Pancreas (tissue), 10 donors: ENCODE measurements at places on chromosomes 5 and 9.

- H3K27ac ChIP-seq, result no peak overlapping the region
- no peaks in the 10 kb centered on the region for H3K36me3 ChIP-seq
- no peak overlapping the region for H3K4me3 ChIP-seq
- no peaks in the 10 kb centered on the region for H3K27me3 ChIP-seq
- no peaks in the 10 kb centered on the region for H3K4me1 ChIP-seq
Measured at GRCh38 chr9:134564431-134565170, 77.0 kb upstream of the COL5A1 start.

DNA sequence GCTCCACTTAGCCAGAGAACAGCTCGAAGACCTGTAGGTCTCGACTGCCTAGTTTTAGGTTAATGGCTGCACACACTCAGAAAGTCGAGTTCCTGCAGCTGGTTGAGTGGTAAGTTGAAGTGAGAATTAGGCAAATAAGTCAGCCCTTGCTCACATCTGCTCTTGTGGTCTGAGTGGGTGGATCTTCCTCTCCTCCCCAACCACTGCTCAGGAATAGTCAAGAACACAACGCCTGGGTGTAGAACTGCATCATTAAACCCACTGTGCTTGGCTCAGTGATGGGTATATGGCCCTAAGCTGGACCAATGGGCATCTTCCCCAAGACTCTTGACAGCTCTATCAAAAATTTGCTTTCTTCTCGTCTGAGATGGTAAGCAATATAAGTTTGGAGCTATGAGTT, 20.9 kb upstream of the ADAM19 start:
- no peak overlapping the region for H3K4me3 ChIP-seq
- no peak for DNase-seq
- no peak overlapping the region for H3K27ac ChIP-seq
- H3K27me3 ChIP-seq, result no peaks in the 10 kb centered on the region
- H3K4me1 ChIP-seq, result no peaks in the 10 kb centered on the region

DNA sequence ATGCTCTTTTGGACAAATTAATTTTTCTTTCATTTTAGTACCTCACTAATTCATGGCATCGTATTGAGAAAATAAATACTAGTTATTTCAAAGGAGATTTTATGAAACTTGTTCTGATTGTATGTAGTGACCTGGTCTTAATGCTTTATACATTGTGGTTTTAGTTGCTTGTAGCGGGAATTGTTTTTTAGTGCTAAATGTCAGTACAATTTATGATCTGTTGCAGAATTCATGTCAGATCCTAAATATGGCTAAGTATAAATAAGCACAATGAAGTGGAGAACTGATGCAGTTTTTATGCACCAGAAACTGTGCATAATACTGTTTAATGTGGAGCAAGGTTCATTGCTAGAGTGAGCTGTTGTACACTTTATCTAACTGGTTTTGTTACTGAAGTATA, 308.8 kb downstream of the PJA2 start:
- H3K4me1 ChIP-seq, result no peaks in the 10 kb centered on the region
- no peak for DNase-seq
- no peaks in the 10 kb centered on the region for H3K36me3 ChIP-seq
- no peak overlapping the region for H3K27ac ChIP-seq

- peaks cover 16% of the 10 kb centered on the region for H3K4me1 ChIP-seq
- peak overlapping the region; percentile 75 for H3K27ac ChIP-seq
- H3K36me3 ChIP-seq, result no peaks in the 10 kb centered on the region
Measured at GRCh38 chr9:32424616-32425015, 40.2 kb downstream of the ACO1 start.

DNA sequence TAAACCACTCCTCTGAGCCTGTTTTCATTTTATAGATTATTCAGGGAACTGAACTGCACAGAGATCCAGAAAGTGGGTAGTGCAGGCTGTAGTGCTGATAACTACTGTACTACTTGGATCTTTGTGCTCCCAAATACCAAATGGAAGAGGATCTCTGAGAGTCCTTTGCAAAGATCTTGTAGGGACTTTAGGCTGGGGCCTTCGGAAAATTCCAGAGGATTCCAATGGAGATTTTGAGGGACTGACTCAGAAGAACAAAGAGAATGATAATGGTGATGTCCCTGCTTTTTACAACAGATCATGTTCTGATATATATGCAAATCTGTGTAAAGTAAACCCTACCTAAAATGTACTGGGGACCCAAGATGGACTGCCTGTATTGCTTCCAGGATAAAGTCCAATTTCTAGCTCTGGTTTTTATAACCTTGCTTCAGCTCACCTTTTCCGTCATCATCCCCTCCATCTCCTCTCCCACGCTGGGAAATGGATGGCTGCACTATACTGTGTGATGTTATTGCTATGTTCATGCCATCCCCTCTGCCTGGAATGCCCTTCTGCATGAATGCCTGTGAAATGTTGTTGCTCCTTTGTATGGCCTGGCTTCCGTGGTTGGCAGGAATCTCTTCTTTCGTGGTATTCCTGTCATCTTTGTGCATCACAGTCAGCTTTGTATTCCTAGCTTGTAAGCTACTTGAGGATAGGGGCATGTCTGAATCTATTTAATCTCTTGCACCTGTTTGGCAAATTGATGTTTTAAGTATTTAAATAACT, 9.7 kb upstream of the PSMD5 start:
- peaks cover 4% of the 10 kb centered on the region for H3K36me3 ChIP-seq
- no peak for DNase-seq
- H3K27me3 ChIP-seq, result no peaks in the 10 kb centered on the region
- H3K27ac ChIP-seq, result no peak overlapping the region
- no peak overlapping the region for H3K4me3 ChIP-seq

- no peaks in the 10 kb centered on the region for H3K36me3 ChIP-seq
- no peak overlapping the region for H3K4me3 ChIP-seq
- H3K4me1 ChIP-seq, result no peaks in the 10 kb centered on the region
- H3K27me3 ChIP-seq, result no peaks in the 10 kb centered on the region
- no peak overlapping the region for H3K27ac ChIP-seq
- DNase-seq, result no peak
Measured at GRCh38 chr9:135570456-135570855, 8.9 kb downstream of the PAEP start.

GRCh38 chr5:159449925-159450324, 119.6 kb upstream of the IL12B start:
- H3K36me3 ChIP-seq, result no peaks in the 10 kb centered on the region
- H3K27me3 ChIP-seq, result no peaks in the 10 kb centered on the region
- no peak overlapping the region for H3K27ac ChIP-seq
- no peak for DNase-seq
- no peak overlapping the region for H3K4me3 ChIP-seq

GRCh38 chr5:61332358-61332749, 296 bp downstream of the ZSWIM6 start:
- peak overlapping the region; percentile 92 for H3K4me3 ChIP-seq
- no peaks in the 10 kb centered on the region for H3K36me3 ChIP-seq
- peaks cover 15% of the 10 kb centered on the region for H3K4me1 ChIP-seq
- peak; percentile 49 for DNase-seq
- H3K27ac ChIP-seq, result peak overlapping the region; percentile 80

GRCh38 chr9:13674926-13675637, 395.6 kb upstream of the MPDZ start:
- H3K27me3 ChIP-seq, result no peaks in the 10 kb centered on the region
- no peak for DNase-seq
- H3K27ac ChIP-seq, result no peak overlapping the region
- no peaks in the 10 kb centered on the region for H3K36me3 ChIP-seq

GRCh38 chr5:113347572-113347971, 87.2 kb downstream of the TSSK1B start:
- H3K36me3 ChIP-seq, result no peaks in the 10 kb centered on the region
- no peak for DNase-seq
- no peak overlapping the region for H3K27ac ChIP-seq
- no peak overlapping the region for H3K4me3 ChIP-seq

DNA sequence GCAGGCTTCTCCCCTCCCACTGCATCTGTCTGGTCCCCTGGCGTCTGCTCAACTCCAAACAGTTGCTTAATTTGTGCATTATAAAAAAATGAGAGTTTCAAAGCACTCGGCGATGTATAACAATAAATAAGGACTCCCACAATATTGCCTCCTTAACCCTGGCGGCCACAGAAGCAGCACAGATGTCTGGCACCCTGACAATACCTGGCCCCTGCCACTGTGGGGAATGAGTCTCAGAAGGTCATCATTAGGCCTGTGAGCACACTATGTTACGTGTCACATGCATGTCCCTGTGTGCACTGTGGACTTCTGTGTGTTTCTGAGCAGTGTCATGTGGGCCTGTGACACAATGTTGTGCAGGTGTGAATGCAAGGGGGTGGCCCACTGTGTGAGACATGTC, 236.5 kb downstream of the PBX3 start:
- H3K27ac ChIP-seq, result no peak overlapping the region
- no peak for DNase-seq
- no peaks in the 10 kb centered on the region for H3K36me3 ChIP-seq
- no peak overlapping the region for H3K4me3 ChIP-seq
- no peaks in the 10 kb centered on the region for H3K27me3 ChIP-seq

DNA sequence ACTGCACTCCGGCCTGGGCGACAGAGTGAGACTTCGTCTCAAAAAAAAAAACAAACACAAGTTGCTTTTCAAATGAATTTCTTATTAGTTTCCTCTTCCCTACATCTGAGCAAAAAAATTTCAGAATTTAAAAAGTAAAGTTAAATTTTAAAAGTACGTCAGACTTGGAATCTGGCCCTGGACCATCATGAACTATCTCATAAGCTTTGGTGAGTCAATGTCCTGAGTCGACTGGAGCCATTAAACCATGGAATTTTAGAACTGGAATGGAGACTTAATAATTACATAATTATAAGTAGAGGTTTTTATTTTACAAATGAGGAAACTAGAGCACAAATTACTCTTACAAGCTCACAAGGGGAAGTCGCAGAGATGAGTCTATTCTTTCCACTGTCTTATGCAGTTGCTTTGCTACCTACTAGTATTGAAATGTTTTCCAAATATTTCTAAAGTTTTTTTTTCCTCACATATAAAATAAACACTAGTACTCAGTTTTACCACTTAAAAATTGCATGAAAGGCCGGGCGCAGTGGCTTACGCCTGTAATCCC, 98.0 kb upstream of the ZNF608 start:
- no peaks in the 10 kb centered on the region for H3K4me1 ChIP-seq
- no peak overlapping the region for H3K27ac ChIP-seq
- no peaks in the 10 kb centered on the region for H3K27me3 ChIP-seq
- no peaks in the 10 kb centered on the region for H3K36me3 ChIP-seq
- H3K4me3 ChIP-seq, result no peak overlapping the region
- no peak for DNase-seq

GRCh38 chr9:21964925-21965385, 29.2 kb downstream of the CDKN2A start:
- H3K27me3 ChIP-seq, result peaks cover 60% of the 10 kb centered on the region
- no peak overlapping the region for H3K27ac ChIP-seq
- peak overlapping the region; percentile 0 for H3K4me3 ChIP-seq
- H3K4me1 ChIP-seq, result no peaks in the 10 kb centered on the region

GRCh38 chr9:13364271-13365000, 84.9 kb upstream of the MPDZ start:
- no peak overlapping the region for H3K27ac ChIP-seq
- no peaks in the 10 kb centered on the region for H3K27me3 ChIP-seq
- DNase-seq, result no peak
- H3K4me1 ChIP-seq, result no peaks in the 10 kb centered on the region
- no peaks in the 10 kb centered on the region for H3K36me3 ChIP-seq

DNA sequence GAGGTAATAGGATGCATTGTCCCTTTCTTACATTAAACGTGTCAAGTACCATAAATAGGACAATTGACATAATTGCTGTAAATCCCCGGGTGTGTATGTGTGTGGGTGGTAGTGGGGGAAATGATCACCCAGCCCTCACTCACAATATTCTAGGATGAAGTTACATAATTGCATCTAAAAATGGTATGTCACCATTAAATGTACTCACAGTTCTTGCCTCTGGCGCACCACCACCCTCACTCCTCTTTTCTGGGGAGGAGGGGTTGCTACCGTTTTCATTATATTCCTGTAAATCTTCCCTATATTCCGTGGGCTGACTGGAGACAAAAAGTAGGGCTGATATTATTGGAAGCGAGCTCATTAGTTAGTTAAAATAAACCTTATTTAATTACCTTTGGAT, 563.8 kb downstream of the TLR4 start:
- DNase-seq, result no peak
- H3K4me1 ChIP-seq, result no peaks in the 10 kb centered on the region
- no peak overlapping the region for H3K4me3 ChIP-seq
- no peak overlapping the region for H3K27ac ChIP-seq
- no peaks in the 10 kb centered on the region for H3K36me3 ChIP-seq

- no peak for DNase-seq
- H3K27me3 ChIP-seq, result no peaks in the 10 kb centered on the region
Measured at GRCh38 chr5:162025312-162025711, 42.3 kb upstream of the GABRG2 start.

GRCh38 chr9:98218562-98219363, 26.3 kb upstream of the CORO2A start:
- no peak for DNase-seq
- no peaks in the 10 kb centered on the region for H3K36me3 ChIP-seq
- H3K27ac ChIP-seq, result no peak overlapping the region
- no peaks in the 10 kb centered on the region for H3K4me1 ChIP-seq

DNA sequence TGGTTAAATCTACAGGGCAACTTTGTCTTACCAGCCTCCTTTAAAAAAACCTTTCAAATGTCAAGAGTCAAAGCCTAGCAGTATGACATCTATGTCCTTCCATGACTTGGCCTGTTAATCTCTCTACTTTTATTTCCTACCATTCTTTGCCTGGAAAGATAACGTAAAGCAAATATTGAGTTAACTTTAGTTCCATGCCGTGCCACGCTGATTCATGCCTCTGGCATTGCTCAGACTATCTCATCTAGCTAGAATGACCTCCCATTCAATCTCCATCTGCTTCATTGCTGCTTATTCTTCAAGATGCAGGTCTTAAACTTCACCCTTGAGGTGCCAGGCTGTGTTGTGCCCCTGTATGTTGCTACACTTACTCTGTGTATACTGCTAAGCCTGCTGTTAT, 729.8 kb downstream of the EFNA5 start:
- DNase-seq, result peak; percentile 9
- H3K36me3 ChIP-seq, result no peaks in the 10 kb centered on the region
- H3K27me3 ChIP-seq, result no peaks in the 10 kb centered on the region
- H3K4me3 ChIP-seq, result no peak overlapping the region

DNA sequence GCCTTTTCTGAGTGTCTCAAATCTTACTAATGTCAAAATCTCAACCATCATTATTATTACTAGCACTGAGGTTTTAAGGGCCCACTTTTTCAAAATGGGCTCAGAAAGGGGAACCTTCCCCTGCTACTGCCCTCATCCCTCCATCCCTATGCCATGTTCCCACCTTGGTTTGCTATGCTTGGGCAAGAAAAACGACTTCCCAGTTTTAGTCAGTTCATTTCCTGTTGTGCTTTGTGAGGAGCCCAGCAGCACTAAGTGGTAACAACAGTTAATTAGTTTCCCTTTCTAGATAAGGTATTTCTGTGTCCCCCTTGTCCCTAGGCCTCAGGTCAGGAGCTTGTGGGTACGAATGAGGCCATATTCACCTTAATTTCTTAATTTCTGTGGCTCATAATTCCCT, 595.2 kb downstream of the RAB3C start:
- no peak overlapping the region for H3K4me3 ChIP-seq
- H3K27me3 ChIP-seq, result no peaks in the 10 kb centered on the region
- no peaks in the 10 kb centered on the region for H3K4me1 ChIP-seq
- no peaks in the 10 kb centered on the region for H3K36me3 ChIP-seq

- no peak overlapping the region for H3K4me3 ChIP-seq
- H3K36me3 ChIP-seq, result peaks cover 10% of the 10 kb centered on the region
- DNase-seq, result no peak
- no peak overlapping the region for H3K27ac ChIP-seq
- H3K27me3 ChIP-seq, result no peaks in the 10 kb centered on the region
Measured at GRCh38 chr9:37302277-37302676, 120.2 kb upstream of the GRHPR start.

- no peaks in the 10 kb centered on the region for H3K27me3 ChIP-seq
- DNase-seq, result no peak
- H3K27ac ChIP-seq, result no peak overlapping the region
- no peaks in the 10 kb centered on the region for H3K36me3 ChIP-seq
- no peaks in the 10 kb centered on the region for H3K4me1 ChIP-seq
- H3K4me3 ChIP-seq, result no peak overlapping the region
Measured at GRCh38 chr9:17116400-17116837, 18.4 kb upstream of the CNTLN start.
